Pancreas (tissue), 10 donors: ENCODE measurements at places on chromosomes 11 and 22.

DNA sequence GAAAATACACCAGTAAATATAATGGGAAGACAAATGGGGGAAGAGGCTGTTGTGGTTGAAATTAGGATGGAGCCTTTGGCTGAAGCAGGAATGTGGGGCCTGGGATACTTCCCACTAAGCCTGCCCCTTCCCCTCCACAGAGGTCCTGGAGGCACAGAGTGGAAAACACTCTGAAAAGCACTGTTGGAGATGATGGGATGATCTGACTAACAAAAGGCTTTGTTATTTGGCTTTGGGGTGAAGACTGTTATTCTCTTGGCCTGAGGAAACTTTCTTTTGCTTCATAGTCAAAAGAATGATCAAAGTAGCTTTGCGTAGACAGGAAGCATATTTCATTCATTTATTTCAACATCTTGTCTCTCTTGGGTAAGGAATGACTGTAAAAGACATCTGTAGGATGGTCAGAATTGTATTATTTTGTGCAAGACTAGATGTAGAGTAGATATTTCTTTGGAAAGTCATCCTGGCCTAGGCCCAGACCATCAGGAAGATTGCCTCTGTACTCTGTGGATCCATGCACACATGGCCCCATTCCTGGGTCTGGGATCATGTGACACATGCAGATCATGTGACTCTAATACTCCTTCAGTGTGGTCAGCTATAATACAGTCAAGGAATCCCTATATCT, 111.4 kb downstream of the SPON1 start:
- DNase-seq: no peak

DNA sequence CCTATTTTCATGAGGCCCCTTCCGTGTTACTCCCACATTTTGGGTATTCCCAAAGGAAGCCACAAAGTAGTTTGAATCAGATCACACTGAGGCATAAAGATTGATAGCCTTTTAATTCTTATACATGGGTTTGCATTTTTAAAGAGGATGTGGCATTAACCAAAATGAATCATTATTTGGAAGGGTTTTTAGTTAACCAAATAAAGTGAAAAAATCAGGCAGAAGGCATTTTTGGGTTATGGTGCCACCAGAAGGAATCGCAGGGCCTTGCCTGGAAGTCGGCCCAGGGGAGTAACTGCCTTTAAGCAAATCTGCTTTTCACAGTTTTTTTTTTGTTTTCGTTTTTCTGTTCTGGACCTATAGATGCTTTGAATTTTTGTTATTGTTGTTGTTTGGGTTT, 55.4 kb downstream of the HSD17B12 start:
- no peak for DNase-seq

GRCh38 chr11:17812091-17812864, 77.7 kb downstream of the KCNC1 start:
- no peak for DNase-seq

DNA sequence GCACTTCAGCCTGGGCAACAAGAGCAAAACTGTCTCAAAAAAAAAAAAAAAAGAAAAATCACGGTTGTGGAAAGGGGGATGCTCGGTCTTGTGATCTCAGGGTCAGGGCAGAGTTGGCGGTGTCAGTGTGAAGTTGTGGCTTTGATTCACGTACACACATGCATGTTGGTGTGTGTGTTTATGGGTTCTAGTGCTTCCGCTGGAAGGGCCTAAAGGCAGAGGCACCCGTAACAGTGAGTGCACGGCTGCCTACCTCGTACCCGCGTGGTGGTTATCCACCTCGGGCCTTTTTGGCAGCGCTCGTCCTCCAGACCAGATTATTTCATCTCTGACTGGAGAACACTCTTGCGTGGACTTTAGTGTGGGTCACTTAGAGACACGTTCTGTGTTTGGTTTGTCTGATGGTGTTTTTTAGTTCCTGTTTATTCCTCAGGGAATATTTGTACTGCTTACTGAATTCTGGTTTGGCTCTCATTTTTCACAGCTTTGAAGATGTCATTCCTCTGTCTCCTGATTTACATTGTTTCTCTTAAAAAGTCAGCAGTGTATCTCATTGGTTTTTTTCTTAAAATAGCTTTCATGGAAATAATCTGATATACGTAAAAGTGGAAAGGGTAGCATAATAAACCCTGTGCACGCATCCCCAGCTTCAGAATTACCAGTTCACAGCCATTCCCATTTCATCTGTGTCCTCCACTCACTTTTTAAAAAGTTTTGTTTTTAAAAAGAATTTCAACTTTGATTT, 15.6 kb downstream of the ZBED4 start:
- DNase-seq: no peak

DNA sequence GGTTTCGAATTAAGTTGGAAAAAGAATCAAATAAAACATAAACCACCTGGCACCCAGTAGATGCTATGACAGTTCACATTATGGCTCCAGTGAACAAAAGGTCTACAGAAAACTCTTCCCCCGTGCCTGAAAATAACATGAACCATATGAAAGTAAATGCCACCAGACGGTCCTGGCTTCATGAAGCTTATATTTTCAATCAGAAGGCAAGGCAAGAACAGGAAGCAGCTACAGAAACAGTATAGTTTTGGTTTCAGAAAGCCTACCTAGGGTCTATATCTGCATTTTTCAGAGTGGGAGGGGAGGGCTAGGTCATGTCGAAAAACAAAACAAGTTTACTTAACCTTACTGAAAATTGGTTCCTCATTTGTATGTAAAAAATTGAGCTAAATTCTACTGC, 9.8 kb downstream of the RAB30 start:
- no peak for DNase-seq

- no peak for DNase-seq
These were observed 33.5 kb upstream of the CRTAM start for GRCh38 chr11:122804796-122805195.

DNA sequence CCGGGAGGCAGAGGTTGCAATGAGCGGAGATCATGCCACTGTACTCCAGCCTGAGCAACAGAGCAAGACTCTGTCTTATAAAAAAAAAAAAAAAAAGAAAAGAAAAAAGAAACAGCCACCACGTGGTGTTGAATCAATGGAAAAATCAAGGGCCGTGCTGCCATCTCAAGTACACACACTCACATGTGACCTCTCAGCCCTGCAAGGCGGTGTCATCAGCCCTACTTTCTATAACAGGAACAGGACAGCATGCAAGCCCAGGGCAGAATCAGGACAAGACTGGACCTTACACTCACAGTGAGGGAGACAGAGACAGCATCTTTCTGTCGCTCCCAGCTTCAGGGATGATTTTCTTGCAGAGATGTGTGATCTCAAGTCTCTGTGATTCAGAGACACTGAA, 179.6 kb downstream of the MPPED1 start:
- DNase-seq: no peak

DNA sequence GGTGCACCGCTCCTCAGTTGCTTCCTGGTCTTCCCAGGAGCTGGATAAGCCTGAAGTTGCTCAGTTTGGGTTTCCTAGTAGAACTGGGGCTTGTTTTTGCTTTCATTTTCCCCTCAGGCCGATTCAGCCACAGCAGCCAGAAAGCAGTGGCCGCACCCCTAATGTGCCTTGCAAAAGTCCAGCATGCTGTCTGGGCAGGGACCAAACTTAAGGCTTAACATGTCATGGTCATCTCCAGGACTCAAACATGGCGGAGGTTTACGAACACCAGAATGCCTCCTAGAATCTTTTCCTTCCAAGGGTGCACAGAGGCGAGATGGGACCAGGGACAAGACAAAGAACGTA, 2.5 kb downstream of the GNG3 start:
- no peak for DNase-seq
